ENCODE measurements at places on chromosomes 12 and 14. TPM values are rescaled to one million over a fixed set of nuclear protein-coding genes. Genes with fewer than 3 reads are reported as not detected.

MANSC1 gene
- total RNA-seq = 56.5 TPM

MAP3K9 gene
- total RNA-seq = 0.11 TPM

ITGB7 gene
- not detected for total RNA-seq

COPZ1 gene
- total RNA-seq = 137 TPM

KERA gene
- not detected for total RNA-seq

CCDC60 gene
- not detected for total RNA-seq

SGPP1 gene
- 7.6 TPM for total RNA-seq

CNTN1 gene
- total RNA-seq = 0.07 TPM

JAG2 gene
- total RNA-seq = 139 TPM

ASCL1 gene
- total RNA-seq = not detected

GLIPR1L2 gene
- total RNA-seq = not detected

CLEC2D gene
- 4.1 TPM for total RNA-seq

TBC1D30 gene
- total RNA-seq = 7.4 TPM

FGD4 gene
- 44.8 TPM for total RNA-seq

KCNMB4 gene
- 2.1 TPM for total RNA-seq

GPR162 gene
- 13.7 TPM for total RNA-seq

FBRSL1 gene
- total RNA-seq = 79.8 TPM

ZNF891 gene
- total RNA-seq = 1.5 TPM

TAS2R7 gene
- total RNA-seq = not detected

RTN1 gene
- total RNA-seq = 0.29 TPM

BBS10 gene
- 7.5 TPM for total RNA-seq

PLA2G1B gene
- total RNA-seq = not detected

PARPBP gene
- 19.6 TPM for total RNA-seq

IQSEC3 gene
- total RNA-seq = not detected

PTPRQ gene
- total RNA-seq = not detected

Data from endothelial cell of umbilical vein (primary cell).